ENCODE measurements at places on chromosomes 1 and 21. TPM values are rescaled to one million over a fixed set of nuclear protein-coding genes. Genes with fewer than 3 reads are reported as not detected.
A peak's percentile ranks its signal among the peaks of the same experiment; 100 is the strongest.

CACNA1S gene
- 0.20 TPM for total RNA-seq

NTNG1 gene
- 19.8 TPM for total RNA-seq

AMY2B gene
- 40.0 TPM for total RNA-seq

GNG12 gene
- total RNA-seq = 61.3 TPM

UTS2 gene
- 3.6 TPM for total RNA-seq

DTL gene
- 9.2 TPM for total RNA-seq

KRTAP21-2 gene
- not detected for total RNA-seq

C8A gene
- not detected for total RNA-seq

TCHH gene
- 0.06 TPM for total RNA-seq

GRCh38 chr1:204266504-204267034 lies 52.8 kb upstream of the GOLT1A start:
- DNase-seq = no peak

DNA sequence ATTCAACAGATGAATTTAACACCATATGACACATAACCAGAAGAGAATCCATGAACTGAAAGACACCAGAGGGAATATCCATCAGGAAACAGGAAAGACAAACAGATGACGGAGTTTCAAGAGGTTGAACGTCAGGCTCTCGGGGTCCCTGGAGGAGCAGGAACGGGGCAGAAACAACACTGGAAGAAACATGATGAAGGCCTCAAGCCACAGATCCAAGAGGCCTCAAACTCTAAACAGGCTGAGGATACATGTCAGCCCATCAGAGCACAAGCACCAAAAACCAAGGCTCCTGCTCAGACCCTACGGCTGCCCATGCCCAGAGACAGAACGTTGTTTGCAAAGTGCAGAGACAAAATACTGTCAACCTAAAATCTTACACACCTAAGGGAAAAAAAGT lies 7.0 kb downstream of the INTS11 start:
- DNase-seq = no peak

- no peak for DNase-seq
Measured at GRCh38 chr21:45822429-45823099, 159.0 kb upstream of the COL6A1 start.

DNA sequence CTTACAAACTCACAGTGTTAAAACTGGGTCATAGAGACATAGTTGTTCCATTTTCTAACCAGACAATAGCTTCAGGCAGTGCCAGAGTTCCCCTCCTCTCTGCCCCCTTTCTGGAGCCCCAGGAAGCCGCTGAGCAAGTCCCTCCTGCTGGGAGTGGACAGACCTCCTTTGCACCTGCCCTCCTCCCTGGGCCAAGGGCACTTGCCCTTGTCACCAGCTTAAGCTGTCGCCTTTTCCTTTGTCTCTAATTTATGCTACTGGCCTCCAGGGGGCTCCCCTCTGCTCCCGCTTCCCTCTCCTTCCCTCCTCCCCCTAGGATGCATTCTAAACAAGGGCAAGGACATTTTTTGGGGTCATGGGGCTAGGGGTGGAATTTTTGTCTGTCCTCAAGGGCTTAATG lies 182.4 kb downstream of the MIS18A start:
- no peak for DNase-seq

GRCh38 chr1:54153535-54154439 lies 987 bp upstream of the CDCP2 start:
- DNase-seq = peak; percentile 70

- no peak for DNase-seq
Measured at GRCh38 chr21:37655611-37656300, 260.5 kb downstream of the KCNJ6 start.

- DNase-seq = no peak
Measured at GRCh38 chr1:1135339-1136136, 19.6 kb upstream of the C1orf159 start.

DNA sequence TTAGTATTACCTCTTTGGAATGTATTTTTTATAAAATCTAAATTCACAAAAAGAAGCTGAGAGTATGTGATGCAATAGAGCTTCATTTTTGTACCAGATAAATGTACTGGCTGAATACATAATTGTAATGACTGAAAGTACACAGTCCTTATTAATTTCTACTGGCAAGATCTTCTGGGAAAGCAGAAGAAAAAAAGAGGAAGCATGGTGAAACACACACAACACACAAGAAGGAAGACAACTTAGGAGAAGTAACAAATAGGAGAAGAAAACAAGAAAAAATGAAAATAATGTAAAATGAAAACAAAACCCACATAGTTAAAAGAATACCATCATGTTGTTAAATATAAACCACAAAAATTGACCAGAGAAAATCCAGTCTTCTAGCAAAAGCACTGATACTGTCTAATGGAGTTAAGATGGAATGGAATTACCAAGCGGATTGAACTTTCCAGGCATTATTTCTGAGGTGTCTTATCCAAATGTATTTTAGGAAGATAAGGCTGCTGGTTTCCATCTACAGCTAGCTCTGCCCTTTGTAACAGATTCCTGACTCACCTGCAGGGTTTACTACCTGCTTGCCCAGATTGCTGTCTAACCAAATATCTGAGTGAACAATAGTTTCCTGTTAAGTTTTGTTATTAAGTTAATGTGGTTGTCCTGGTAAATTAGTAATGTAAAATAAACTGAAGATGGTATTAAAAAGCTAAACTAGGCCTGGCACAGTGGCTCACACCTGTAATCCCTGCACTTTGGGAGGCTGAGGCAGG lies 4.5 kb upstream of the COP1 start:
- DNase-seq = no peak

GRCh38 chr1:47565092-47565491 lies 127.2 kb downstream of the FOXD2 start:
- no peak for DNase-seq

- DNase-seq = peak; percentile 63
Measured at GRCh38 chr1:46401964-46402626, 8.0 kb downstream of the FAAH start.

DNA sequence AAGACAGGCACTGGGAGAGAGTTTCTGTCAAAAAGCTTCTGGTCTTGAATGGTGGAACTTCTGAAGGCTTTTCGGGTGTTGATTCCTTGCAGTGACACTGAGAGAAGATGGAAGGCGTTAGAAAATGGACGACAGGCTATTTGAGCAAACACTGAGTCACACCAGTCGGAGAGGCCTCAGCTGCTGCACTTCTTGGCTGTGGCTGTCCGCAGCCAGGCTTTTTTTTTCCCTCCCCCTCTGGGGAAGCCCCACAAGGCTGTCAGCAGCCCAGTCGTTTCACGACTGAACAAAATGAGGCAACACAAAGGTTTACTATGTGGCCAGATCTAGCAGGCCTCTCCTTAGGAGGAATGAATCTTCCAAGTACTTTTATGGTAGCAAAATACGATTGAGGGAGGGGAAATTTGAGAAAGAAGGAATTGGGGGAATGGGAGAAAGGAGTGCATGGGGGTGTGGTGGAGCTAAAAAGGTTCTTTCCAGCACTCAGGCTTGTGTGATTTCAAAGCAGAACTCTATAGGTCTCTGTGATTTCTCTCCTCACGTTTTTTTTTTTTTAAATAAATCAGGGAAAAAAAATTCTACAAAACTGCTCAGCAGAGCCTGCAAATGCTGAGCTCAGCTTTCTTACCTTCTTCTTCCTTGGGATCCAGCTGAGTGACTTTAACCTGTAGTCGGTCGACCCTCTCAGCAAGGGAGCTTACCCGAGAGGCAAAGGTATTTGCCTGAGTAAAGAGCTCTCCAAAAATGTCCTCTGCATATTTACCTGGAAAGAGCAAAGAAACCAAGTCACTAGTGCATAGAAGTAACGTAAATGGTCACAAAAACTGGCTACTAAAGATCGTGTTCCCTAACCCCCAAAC lies 26.1 kb downstream of the GPR3 start:
- DNase-seq = no peak

- no peak for DNase-seq
Measured at GRCh38 chr1:29649189-29650040, 413.1 kb downstream of the PTPRU start.

DNA sequence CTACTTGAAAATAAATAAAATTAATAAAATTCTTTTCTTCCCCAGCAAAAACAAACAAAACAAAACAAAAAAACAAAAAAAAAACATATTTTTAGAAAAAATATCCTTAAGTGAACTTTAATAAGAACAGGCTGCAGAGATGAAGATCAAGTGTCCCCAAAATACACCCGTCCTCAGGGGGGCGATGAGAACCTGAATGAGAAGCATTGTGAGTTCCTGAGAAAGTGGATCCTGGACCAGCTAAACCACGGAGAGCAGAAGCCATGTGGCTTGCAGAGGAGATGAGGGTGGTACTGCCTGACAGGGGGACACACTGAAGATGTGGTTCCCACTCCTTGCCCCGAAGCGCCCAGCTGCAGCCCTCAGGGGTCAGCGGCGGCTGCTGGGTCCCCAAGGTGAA lies 89.3 kb downstream of the ITPKB start:
- DNase-seq = no peak

GRCh38 chr1:201539561-201540431 lies 869 bp downstream of the NAV1 start:
- DNase-seq = peak; percentile 81

DNA sequence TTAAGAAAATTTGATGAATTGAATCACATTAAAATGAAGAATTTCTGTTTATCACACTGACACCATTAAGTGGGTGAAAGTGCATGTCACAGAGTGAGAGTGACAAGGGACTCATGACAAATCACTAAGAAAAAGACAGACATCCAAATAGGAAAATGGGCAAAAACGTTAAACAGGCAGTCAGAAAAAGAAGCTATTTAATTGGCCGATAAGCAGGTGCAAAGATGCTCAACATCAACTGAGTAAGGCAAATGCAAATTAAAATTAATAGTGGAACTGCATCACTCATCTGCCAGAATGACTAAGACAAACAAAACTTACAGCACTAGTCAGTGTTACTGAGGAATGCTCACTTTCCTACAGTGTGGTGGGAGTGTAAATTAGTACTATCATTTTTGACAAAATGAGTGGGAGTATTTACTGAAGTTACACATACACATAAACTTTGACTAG lies 39.2 kb upstream of the RUNX1 start:
- no peak for DNase-seq

- no peak for DNase-seq
Measured at GRCh38 chr1:38068220-38068979, 21.8 kb upstream of the POU3F1 start.

GRCh38 chr1:116740746-116741145 lies 13.5 kb upstream of the CD2 start:
- DNase-seq = no peak

GRCh38 chr1:200226268-200226968 lies 183.4 kb downstream of the ZNF281 start:
- peak; percentile 35 for DNase-seq

DNA sequence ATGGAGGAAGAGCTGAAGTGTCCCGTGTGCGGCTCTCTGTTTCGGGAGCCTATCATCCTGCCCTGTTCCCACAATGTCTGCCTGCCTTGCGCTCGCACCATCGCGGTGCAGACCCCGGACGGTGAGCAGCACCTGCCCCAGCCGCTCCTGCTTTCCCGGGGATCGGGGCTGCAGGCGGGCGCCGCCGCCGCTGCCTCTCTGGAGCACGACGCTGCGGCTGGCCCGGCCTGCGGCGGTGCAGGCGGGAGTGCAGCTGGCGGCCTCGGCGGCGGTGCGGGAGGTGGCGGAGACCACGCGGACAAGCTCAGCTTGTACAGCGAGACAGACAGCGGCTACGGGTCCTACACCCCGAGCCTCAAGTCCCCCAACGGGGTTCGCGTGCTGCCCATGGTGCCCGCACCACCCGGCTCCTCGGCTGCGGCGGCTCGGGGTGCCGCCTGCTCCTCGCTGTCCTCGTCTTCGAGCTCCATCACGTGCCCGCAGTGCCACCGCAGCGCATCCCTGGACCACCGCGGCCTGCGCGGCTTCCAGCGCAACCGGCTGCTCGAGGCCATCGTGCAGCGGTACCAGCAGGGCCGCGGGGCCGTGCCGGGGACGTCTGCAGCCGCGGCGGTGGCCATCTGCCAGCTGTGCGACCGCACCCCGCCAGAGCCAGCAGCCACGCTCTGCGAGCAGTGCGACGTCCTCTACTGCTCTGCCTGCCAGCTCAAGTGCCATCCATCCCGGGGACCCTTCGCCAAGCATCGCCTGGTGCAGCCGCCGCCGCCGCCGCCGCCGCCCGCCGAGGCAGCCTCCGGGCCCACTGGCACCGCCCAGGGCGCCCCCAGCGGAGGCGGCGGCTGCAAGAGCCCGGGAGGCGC lies 1.3 kb downstream of the TRIM67 start:
- peak; percentile 55 for DNase-seq

GRCh38 chr1:22889213-22889827 lies 83.3 kb downstream of the LACTBL1 start:
- no peak for DNase-seq

- no peak for DNase-seq
Measured at GRCh38 chr1:173410794-173411236, 66.3 kb upstream of the PRDX6 start.

DNA sequence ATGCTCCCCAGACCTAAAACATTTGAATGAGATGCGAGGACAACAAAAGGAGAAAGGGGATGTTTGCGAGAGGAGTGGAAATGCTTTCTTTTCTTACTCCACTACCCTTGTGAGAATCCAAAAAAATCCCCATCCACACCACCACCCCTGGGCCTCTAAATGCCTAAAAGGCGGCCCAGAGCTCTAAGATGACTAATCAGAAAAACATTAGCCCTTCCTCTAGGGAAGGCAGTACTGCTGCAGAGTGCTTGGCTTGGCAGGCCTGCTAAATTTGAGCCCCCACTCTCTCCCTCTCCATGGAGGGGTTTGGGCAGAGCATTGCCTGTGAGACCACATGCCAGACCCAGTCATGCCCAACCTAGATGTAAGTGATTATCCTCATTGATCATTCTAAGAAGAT lies 347.9 kb downstream of the USH2A start:
- DNase-seq = no peak

- DNase-seq = no peak
Measured at GRCh38 chr21:9837946-9838737, 683.2 kb upstream of the TPTE start.

DNA sequence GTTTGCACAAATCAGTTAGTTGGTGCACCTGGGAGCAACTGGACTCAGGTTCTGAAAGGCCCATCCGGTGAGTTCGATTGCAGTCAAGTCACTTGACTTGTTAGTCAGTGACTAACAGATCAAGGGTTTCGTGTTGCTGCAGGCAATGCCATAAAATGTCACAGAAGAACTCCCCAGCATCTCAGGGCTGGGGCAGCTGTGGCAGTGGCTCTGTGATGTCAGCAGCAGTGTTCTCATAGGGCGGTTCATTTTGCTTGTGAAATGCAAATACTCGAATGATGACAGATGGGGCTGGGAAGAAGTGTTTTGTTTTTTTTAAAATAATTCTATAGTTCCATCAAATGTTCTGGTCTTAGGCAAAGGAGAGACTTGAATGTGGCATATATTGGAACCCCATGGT lies 287.8 kb downstream of the LMX1A start:
- no peak for DNase-seq

DNA sequence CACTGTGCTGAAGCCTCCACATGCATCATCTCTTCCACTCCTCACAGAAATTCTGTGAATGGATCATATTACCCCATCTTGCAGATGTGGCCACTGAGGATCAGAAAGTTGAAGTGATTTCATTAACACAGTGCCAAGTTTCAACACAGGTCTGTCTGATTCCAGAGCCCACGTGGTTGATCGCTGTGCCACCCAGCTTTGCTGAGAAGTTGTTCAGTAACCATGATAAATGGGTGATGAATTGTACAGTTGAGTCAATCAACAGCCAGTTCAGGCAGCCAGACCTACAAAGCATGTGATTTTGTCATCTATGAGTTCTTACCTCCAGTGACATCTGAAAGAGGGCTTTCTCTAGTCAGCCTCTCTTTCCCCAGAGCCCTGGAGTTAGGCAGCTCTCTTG lies 61.8 kb upstream of the GRHL3 start:
- DNase-seq = no peak

- DNase-seq = no peak
Measured at GRCh38 chr1:227780101-227781044, 35.1 kb upstream of the PRSS38 start.
